ENCODE measurements at places on chromosomes 12 and 14.

DNA sequence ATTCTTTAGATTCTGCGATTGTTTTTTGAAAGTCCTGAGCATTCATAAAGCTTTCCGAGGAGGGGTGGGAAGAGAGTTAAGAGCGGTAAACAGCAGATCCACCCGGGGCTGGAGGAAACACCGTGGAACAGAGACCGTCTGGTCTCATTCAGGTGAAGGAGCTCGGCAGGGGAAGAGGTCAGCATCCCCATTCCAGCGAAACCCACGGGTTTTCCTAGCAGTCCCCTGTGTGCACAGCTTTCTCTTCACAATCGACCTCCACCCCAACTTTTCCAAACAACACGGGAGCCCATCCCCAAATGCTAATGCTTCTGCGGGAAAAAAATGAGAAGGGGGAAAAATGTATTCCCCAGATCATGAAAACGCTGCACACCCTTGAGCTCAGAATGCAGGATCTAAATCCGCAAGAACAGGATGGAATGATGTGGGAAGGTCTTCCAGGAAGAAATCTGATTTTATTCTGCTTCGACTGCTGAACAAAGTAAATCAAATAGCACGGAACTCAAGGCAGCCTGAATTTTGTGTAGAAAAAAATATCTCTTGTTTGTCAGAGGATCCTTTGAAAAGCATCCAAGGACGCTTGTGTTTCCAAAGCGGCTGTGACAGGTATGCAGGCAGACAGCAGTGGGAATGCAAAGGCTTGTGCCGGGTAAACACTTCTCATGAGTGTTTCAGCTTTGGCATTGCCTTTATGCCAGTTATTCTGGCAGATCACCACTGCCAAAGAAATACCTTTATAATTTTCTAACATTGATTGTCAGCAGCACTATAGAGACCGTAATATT, 128.8 kb downstream of the NDUFA12 start:
- DNase-seq = no peak

- DNase-seq = peak; percentile 75
These were observed 242.2 kb downstream of the DPF3 start for GRCh38 chr14:72651714-72652113.

DNA sequence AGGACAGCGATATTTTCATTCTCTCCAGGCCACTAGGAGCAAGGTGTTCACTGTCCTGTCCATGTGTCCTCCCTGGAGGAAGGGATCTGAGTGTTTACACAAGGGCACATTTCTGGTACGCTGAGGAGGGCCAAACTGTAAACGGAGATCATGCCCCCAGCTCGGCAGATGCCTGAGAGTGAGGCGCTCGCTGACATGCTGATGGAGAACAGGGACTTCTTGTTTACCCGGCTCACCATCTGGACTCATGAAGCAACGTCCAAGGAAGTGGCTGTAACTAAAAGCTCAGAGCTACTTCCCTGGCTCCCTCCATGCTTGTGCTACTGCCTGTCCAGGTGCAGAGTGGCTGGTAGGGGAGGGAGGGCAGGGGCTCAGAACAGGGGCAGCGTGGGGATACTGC, 43.4 kb upstream of the KCNA1 start:
- DNase-seq = no peak

GRCh38 chr14:36520601-36521525, 831 bp upstream of the NKX2-1 start:
- peak; percentile 18 for DNase-seq

DNA sequence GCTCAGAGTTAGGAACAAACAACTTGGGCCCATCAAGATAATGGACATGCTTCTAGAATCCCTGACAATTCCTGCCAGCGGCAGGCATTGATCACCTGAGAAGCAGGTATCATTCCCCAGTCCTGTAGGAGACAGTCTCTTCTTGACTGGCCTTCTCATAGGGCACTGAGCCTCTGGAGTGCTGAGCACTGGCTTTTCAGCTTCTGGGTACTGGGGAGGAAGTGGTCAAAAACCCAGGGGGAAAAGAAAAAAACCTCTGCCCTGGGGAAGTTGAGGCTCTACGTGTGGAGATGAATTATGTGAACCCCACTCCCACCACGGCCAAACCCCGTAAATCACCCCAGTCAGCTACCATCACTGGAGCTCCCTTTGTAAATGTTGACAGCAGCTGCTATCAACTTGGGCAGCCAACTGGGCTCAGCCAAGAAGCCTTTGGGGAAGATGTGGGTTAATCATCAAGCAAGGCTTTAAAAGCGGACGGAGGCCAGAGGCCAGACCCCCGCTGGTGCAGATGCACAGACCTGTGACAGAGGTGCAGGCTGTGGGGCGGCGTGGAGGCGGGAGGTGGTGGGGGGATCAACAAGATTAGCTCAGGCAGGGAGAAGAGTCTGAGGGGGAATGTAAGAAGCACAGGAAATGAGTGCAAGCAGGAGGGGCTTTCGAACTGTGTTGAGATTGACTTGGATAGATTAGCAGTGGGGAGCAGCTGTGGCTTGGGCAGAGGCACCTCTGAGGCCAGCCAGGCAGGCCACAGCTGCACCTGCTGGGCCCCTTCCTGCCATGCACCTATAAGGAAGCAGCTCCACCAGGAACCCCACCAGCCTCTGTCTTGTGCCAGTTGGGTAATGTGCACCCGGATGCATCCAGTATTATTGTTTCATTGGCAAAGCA, 105.4 kb upstream of the HIF1A start:
- no peak for DNase-seq

DNA sequence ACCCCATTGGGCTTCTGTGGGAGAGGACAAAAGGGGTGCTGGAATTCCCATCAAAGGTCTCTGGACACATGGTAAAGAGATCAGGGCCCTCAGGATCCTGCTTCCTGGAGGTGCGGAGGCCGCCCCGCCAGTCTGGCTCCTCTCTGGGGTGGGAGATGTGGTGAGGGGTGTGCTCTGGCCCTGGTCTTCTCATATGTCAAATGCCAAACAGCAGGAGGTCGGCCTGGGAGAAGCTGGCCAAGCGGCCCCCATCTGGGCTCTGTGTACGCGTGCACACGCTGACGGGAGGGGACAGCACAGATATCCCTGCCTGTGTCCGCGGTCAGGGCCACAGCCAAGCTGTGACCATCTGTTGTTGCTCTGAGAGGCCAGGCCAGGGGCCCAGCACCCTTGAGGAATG, 14.1 kb downstream of the FIGNL2 start:
- no peak for DNase-seq

GRCh38 chr12:9606736-9607372, 862 bp downstream of the KLRB1 start:
- DNase-seq = no peak

- no peak for DNase-seq
These were observed 5.1 kb upstream of the ACOT6 start for GRCh38 chr14:73607241-73607640.

- DNase-seq = peak; percentile 11
These were observed 49.1 kb upstream of the CAND1 start for GRCh38 chr12:67220065-67220464.

DNA sequence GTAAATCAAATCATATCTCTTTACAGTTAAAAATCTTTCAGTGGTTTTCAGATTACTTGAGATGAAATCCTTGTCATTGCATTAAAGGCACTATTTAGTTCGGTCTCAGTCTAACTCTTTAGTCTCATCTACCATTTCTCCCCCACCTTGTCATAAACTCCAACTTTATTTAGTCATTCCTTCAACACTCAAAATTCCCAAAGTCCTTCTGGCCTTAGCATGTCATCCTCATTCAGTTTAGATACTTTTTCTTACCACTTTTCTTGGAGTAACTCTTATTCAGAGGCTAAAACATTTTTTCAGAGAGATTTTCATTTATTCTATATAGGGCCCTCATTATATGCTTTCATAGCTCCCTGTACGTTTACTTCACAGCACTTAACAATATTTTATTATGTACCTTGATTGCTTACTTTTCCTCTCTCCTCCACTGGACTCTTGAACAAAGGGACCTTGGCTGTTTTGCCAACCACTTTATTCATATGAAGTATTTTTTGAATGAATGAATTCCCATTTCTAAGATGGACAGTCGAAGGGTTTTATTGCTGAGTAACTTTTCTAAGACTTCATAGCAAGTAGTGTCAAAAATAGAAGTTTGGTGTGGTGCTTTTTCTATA, 12.8 kb downstream of the USP15 start:
- DNase-seq = no peak

GRCh38 chr12:29245246-29245645, 96.2 kb downstream of the FAR2 start:
- no peak for DNase-seq

GRCh38 chr12:42213023-42213422, 25.0 kb downstream of the YAF2 start:
- DNase-seq = peak; percentile 48

GRCh38 chr12:69338936-69339335, 9.2 kb upstream of the LYZ start:
- DNase-seq = no peak

GRCh38 chr12:23060161-23060560, 435.2 kb downstream of the ETNK1 start:
- DNase-seq = no peak

DNA sequence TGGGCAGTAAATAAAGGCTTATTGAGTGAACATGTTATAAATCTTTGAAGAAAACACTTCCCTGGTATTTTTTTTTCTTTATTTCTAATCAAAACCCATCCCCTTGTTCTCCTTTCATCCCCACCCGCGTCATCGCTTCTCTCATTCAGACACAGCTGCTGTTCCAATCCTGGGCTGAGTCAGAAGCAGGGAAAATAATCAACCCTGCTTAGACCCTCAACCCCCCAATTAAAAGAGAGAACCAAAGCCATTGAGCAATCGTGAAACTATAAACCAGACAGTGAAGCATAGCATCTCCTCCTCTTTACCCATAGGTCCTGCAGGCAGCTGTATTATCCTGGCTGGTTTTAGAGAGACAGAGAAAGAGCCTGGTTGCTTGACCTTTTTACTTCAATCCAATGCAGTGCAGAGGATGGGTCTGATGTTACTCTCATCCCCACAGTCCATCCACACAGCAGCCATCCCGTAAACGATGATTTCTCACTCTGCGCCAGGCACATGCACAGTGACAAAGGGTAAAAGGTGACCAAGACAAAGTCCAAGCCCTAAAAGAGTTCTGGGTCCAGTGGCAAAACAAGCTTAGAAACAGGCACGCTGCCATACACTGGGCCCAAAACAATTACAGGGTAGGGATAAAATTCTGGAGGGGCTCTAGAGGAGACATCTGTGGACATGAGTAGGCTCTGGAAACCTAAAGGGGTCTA, 238.3 kb downstream of the GALC start:
- DNase-seq = no peak

DNA sequence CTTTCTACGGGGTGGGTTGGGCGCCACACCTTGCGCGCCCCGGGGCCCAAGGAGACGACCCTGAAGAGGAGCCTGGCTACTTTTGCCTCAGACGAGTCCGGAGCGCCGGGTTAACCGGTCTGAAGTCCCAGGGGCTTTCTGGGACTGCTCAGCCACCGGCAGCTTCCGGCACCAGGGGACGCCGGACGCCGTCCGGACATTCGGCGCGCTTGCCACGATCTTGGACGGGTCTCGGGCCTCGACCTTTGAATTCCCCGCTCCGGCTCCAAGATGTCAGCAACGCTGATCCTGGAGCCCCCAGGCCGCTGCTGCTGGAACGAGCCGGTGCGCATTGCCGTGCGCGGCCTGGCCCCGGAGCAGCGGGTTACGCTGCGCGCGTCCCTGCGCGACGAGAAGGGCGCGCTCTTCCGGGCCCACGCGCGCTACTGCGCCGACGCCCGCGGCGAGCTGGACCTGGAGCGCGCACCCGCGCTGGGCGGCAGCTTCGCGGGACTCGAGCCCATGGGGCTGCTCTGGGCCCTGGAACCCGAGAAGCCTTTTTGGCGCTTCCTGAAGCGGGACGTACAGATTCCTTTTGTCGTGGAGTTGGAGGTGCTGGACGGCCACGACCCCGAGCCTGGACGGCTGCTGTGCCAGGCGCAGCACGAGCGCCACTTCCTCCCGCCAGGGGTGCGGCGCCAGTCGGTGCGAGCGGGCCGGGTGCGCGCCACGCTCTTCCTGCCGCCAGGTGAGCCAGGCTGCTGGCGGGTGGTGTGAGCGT, at the start of gene ACOT4:
ACOT4 (plus strand) TSS at position 184 of the 760 bp plus-strand sequence; CDS start at position 271, 87 bp downstream.
- peak; percentile 40 for DNase-seq

- no peak for DNase-seq
These were observed 120.0 kb downstream of the TTLL5 start for GRCh38 chr14:75781096-75781495.

DNA sequence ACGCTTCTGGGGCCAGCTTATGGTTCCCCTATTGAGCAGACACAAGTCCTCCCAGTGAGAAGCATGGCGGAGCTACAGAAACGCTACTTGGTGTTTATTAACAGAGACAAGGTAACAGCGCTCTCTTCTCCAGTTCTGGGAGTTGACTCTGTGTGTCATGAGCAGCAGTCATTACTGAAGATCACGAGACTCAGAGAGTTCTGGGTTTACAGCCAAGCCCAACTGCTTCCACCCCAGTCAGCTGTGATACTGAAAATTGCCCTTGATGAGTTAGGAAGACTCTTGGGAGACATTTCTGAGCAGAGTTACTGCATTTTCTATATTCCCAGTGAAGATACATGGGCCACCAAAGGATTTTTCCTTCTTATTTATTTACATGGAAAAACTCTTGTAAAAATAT, 48.6 kb downstream of the CFAP251 start:
- no peak for DNase-seq

DNA sequence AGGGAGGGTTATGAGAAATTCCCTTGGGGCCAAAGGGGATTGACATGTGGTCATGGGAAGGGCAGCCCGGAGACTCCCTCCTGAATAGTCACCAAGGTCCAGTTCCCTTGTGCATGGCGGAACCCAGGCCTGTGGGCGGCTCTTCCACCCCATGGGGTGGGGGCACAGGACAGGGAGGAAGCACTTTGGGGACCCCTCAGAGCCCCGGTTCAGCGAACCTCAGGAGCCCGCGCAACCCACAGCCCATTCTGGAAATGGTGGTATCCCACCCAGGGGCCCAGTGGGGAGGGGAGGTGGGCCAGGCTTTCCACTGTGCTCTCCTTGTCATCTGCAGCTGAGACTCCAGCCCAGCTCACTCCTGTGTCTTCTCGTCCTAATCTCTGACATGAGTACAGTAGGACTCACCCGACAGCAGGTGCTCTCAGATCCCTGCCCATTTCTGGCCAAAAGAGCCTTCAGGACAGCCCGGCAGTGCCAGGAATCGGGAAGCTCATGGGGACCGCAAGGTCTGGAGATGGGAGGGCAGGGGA, 255.2 kb upstream of the SFSWAP start:
- DNase-seq = no peak

DNA sequence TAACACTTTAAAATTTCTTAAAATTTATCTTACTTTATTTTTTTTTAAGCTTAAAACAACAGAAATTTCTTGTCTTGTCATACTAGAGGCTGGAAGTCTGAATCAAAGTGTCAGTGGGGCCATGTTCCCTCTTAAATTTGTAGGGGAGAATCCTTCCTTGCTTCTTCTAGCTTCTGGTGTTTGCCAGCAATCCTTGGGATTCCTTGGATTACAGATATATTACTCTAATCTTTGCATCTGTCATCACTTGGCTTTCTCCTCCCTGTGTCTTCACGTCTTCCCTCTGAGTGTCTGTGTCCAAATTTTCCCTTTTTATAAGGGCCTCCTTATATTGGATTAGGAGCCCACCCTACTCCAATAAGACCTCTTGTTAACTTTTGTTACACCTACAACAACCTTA, 135.6 kb upstream of the PTPRB start:
- no peak for DNase-seq

- DNase-seq = no peak
These were observed 125.5 kb downstream of the SPTSSA start for GRCh38 chr14:34336501-34336900.

GRCh38 chr14:93764211-93764659, 24.1 kb downstream of the PRIMA1 start:
- no peak for DNase-seq

GRCh38 chr12:39763071-39763889, 143.7 kb upstream of the ABCD2 start:
- DNase-seq = no peak

All from RPMI7951 (cell line).